ENCODE measurements at places on chromosomes 7 and 10.

DNA sequence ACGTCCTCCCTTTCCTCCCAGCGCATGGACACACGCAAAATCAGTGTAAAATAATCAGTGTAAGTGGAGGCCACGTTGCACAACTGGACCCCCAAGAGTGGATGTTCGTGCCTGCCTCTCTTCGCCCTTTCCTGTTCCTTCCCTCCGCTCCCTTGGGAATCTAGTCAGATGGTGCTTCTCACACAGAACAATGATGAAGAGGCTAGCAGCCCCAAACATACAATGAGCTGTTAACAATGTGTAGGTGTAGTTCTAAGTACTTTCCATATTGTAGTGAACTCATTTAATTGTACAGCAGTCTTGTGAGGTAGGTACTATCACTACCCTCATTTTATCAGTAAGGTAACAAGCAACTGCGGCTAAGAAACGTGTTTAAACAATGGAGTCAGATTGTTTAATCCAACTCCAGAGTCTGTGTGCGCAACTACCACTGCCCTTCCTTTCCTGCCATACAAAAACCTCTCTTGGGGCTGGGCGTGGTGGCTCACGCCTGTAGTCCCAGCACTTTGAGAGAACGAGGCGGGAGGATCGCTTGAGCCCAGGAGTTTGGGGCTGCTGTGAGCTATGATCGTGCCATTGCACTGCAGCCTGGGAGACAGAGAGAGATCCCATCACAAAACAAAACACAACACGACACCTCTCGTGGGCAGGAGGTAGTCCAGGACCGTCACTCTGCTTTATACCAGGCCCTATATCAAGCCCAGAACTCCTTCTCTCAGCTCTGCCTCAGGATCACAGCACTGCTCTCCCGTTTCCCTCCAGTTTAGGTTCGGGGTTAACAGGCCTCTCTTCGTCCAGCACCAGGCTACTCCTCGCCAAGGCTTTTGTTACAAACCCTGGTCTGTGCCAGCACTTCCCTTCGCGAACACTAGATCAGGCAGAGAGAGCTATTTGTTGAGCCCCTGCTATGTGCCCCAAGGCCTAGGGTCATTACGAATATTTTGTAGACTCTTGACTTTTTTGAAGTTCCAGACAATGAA, 1.1 kb downstream of the FKBP9 start:
- no peak for DNase-seq

- no peak for DNase-seq
These were observed 20.2 kb upstream of the FOXK1 start for GRCh38 chr7:4661871-4662270.

- DNase-seq = no peak
These were observed 2.9 kb downstream of the PCBD1 start for GRCh38 chr10:70885481-70885880.

- no peak for DNase-seq
These were observed 203.9 kb upstream of the GPR26 start for GRCh38 chr10:123462246-123462645.
